ENCODE measurements at places on chromosomes 11 and 22. TPM values are rescaled to one million over a fixed set of nuclear protein-coding genes. Genes with fewer than 3 reads are reported as not detected.

GRCh38 chr11:1072116-1072820 lies 2.4 kb upstream of the MUC2 start:
- no peak for DNase-seq

DNA sequence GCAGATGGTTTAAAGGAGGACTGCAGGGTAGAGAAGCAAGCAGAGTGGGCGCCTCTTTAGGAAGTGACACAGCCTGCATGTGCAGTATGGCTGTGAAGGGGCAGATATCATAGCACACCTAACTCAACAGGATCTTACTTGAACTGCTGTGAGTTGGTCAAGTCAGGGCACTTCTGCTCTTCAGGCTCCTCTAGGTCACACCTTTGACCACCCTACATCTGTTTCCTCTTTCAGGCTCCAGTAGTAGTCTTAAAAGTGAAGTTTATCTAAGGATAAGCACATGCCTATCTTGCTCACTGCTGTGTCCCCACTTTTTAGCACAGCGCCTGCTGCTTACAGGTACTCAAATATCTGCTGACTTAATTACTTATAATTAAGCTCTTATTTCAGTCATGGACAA lies 6.5 kb downstream of the MRPL16 start:
- no peak for DNase-seq

GRCh38 chr11:113871336-113871735 lies 4.0 kb downstream of the USP28 start:
- no peak for DNase-seq

GRCh38 chr11:73164803-73165540 lies 22.9 kb upstream of the FCHSD2 start:
- no peak for DNase-seq

DNA sequence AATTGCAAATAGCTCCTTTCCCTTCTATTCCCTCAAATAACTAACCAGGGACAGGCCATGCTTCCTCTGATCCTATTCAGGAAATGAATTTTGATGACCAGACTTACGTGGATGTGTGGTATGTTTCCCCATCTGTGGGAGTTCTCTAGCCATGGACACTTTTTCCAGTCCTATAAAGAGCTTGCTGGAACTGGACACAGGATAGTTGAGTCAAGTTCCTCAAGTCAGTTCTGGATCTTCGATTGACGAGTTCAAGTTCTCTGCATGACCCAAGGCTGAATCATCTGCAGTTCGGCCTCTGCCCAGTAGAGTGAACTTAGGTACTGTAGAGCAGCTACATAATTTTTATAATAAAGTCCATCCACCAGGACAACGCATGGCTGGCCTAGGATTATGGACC lies 52.7 kb upstream of the CCND1 start:
- no peak for DNase-seq

DNA sequence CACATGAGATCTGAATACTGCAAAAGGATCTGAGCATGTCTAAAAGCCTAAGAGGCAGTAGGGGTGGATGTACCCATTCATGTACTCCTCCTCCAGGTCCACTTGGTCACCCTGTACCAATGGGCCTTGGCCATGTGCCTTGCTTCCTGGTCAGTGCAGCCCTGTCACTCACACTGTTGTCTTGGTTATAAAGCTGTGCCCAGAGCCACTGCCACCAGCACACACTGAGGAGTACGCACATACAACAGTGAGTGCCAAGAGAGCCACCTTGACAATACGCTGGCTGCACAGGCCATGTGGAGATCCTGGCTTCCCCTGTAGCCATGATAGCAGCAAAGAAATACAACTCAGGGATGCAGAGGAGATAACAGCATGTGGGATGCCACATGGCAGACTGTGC lies 96.4 kb upstream of the LDLRAD3 start:
- peak; percentile 20 for DNase-seq

DNA sequence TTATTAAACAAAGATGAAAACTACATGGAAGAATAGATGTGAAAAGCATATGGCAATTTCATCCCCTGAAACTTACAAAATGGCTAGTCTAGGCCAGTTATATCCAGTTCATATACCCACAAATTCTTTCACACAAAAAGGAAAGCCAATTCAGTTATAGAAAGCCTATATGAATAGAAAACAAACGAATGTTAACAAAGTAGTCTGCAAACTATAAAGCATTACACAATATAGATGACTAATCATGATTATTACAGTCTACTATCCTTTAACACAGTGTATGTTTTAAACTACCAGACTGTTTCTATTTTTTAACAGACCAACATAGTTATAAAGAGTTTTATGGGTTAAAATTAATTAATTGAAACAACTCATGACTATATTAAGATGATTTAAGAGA lies 12.1 kb downstream of the DCUN1D5 start:
- DNase-seq: no peak

- no peak for DNase-seq
Measured at GRCh38 chr11:8039530-8040260, 41.3 kb upstream of the TUB start.

- DNase-seq: no peak
Measured at GRCh38 chr11:110509472-110509871, 79.7 kb downstream of the FDX1 start.

- no peak for DNase-seq
Measured at GRCh38 chr11:18865951-18866350, 73.3 kb downstream of the MRGPRX1 start.

The UBQLNL gene
- 0.59 TPM for polyA plus RNA-seq

The KCNE3 gene
- 3.8 TPM for polyA plus RNA-seq

The MPST gene
- polyA plus RNA-seq: 47.7 TPM

The BDNF gene
- polyA plus RNA-seq: 2.0 TPM
